ENCODE measurements at places on chromosomes 12 and 14.

DNA sequence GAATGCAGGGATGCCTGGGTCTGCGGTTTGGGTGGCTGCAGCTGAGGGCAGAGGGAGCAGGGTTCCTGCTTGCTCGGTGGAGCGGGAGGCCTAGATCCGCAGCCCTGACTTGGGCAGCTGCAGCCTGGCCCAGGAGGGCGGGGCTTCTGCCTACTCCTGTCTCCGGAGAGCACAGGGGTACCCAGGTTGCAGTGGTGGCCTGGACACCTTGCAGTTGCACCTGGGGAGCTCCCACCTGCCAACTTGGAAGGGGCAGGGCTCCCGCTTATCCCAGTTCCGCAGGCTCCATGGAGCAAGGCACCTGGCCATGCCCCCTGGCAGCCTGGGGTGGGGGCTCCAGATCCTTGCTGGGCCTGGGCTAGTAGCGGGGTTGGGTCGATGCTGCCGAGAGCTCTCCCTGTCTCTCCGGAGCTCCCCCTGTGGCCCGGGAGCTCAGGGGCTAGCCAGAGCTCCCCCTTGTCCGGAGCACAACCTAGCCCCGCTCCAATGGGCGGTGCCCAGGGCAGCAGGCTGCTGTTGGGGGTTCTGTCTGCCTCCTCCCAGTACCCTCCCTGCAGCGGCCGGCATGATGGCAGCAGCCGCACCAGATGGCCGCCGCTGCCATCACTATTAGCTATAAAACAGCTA lies 136.4 kb downstream of the PTPRR start:
- no peak for DNase-seq

DNA sequence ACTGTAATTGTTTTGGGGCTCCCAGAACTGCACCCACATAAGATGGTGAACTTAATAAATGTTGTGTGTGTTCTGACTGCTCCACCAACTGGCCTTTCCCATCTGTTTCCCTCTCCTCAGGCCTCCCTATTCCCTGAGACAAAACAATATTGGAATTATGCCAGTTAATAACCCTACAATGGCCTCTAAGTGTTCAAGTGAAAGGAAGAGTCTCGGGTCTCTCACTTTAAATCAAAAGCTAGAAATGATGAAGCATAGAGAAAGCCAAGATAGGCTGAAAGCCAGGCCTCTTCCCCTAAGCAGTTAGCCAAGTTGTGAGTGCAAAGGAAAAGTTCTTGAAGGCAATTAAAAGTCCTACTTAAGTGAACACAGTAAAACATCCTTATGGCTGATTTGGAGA lies 13.4 kb downstream of the ACOT6 start:
- no peak for DNase-seq

- DNase-seq: no peak
Measured at GRCh38 chr12:7787574-7788293, 1.5 kb upstream of the NANOG start.

DNA sequence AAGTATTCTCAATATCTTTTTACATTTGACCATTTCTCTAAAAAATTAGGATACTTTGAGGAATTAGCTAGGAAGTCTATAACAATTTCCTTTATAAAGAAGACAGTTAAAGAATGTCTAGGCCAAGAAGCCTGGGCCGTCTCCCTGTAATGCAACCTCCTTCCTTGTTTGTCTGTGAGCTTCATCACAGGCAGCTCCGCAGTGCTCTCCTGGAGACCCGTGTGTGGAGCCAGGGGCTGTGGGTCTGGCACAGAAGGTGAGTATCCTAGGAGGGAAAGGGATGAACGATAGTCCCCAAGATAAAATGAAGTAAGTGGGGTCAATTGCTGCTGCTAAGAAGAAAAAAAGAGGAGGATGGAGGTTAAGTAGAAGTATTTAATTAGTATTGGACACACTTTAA lies 31.8 kb upstream of the ATP23 start:
- DNase-seq: no peak

DNA sequence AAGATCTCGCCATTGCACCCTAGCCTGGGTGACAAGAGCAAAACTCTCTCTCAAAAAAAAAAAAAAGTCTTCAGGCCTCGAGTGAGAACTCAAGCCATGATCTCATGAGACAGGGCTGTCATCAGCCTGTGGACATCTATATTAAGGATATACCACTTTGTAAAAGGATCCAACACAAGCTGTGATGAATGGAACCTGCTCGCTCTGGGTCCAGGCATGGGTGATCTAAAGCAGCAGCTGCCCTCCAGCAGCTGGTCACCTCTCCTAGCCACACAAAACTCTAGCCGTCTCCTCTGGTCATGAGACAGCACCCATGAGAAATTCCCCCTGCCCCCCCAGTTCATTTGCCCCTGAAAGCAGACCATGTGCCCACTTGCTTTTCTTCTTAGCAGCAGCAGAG lies 19.1 kb upstream of the DGLUCY start:
- no peak for DNase-seq

- DNase-seq: no peak
Measured at GRCh38 chr12:101039848-101040531, 170.0 kb downstream of the SLC5A8 start.

GRCh38 chr12:69998922-69999321 lies 173.9 kb downstream of the MYRFL start:
- DNase-seq: no peak

- no peak for DNase-seq
Measured at GRCh38 chr14:54975856-54976255, 51.0 kb downstream of the WDHD1 start.

GRCh38 chr12:80709811-80710726 lies 2.6 kb downstream of the MYF6 start:
- DNase-seq: no peak

- no peak for DNase-seq
Measured at GRCh38 chr12:58450868-58451482, 469.3 kb downstream of the LRIG3 start.

- DNase-seq: peak; percentile 80
Measured at GRCh38 chr14:60151715-60152114, 13.5 kb downstream of the DHRS7 start.

DNA sequence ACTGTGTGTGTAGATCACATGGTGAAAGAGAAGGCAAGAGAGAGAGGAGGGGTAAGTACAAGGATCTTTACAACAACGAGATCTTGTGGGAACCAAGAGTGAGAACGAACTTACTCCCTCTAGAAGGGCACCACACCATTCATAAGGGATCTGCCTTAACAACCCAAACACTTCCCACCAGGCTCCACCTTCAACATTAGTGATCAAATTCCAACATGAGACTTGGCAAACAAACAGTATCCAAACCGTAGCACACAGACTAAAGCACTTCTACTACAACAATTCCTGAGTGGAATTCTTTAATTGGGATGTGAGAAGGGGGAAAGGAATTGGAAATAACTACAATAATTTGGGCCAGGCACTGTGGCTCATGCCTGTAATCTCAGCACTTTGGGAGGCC lies 35.0 kb upstream of the ESR2 start:
- DNase-seq: no peak

GRCh38 chr12:44774815-44775411 lies 101.2 kb downstream of the NELL2 start:
- DNase-seq: peak; percentile 56

DNA sequence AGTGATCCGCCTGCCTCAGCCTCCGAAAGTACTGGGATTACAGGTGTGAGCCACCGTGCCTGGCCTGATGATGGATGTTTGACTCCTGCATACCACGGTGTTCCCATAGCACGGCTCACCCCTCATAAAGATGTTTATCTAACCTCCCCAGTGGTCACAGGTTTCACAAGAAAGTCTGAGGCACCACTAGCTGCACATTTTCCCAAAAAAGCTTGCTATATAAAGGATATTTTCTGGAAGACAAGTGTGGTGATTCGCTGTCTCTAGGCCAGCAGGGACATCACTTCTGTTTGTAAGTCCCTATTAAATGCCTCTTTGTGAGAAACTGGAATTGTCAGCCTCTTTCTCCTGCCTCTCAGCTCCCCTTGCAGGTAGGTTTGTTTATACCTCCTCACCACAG lies 18.3 kb downstream of the PLEK2 start:
- no peak for DNase-seq

- DNase-seq: no peak
Measured at GRCh38 chr12:6959805-6960592, 8.8 kb downstream of the PTPN6 start.

GRCh38 chr12:50192908-50193307 lies 25.7 kb upstream of the CERS5 start:
- DNase-seq: no peak

DNA sequence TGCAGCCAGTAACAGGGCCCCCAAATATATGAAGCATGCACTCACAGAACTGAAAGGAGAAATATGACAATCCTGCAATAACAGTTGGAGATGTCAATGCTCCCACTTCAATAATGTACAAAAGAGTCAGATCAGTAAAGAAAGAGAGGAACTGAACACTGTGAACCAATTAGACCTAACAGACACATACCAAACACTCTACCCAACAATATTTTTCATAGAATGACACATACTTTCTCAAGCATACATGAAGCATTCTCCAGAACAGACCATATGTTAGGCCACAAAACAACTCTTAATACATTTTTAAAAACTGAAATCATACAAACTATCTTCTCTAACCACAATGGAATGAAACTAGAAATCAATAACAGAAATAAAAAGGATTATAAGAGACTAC lies 80.2 kb downstream of the ELK3 start:
- no peak for DNase-seq

- peak; percentile 48 for DNase-seq
Measured at GRCh38 chr12:52645120-52645761, 6.8 kb downstream of the KRT2 start.

- DNase-seq: no peak
Measured at GRCh38 chr14:104688505-104689108, 811 bp upstream of the INF2 start.

GRCh38 chr12:131445184-131445774 lies 265.6 kb upstream of the SFSWAP start:
- DNase-seq: no peak
